OCI-LY7 (cell line): ENCODE measurements at places on chromosomes 6 and 20. TPM values are rescaled to one million over a fixed set of nuclear protein-coding genes. Genes with fewer than 3 reads are reported as not detected.

DNA sequence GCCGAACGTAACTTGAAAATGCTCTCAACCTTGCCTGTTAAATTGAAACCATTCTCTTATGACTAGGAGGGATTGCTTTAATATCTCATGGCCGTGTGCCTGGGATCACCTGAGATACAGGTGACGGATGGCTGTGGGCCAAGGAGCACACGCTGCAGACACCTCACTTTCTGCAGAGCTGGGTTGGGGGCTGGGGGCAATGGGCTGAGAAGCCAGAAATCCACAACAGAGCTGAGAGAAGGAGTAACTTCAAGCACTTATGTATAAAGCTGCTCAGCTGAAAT is 170.9 kb downstream of the DTNBP1 start:
- no peak for DNase-seq

DNA sequence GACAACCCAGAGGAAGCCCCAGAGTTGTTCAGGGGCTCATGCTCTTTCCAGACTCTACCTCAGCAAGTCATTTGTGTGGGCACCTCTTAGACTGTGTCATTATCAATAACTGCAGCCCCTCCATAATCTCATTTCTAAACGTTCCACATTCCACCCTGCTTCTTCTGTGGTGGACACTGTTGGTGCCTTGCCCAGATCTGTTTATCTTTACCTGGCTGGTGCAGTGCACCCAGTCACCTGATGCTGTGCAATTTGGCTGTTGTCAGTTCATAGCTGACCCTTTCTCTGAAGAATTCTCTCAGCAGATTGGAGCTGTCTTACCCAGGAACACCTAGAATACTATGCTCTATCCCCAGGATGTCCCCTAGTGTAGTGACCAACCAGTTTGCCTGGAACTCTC is 80.0 kb downstream of the ATRN start:
- DNase-seq = no peak

- no peak for DNase-seq
Observed at GRCh38 chr6:138981416-138981815, 6.6 kb downstream of the REPS1 start.

DNA sequence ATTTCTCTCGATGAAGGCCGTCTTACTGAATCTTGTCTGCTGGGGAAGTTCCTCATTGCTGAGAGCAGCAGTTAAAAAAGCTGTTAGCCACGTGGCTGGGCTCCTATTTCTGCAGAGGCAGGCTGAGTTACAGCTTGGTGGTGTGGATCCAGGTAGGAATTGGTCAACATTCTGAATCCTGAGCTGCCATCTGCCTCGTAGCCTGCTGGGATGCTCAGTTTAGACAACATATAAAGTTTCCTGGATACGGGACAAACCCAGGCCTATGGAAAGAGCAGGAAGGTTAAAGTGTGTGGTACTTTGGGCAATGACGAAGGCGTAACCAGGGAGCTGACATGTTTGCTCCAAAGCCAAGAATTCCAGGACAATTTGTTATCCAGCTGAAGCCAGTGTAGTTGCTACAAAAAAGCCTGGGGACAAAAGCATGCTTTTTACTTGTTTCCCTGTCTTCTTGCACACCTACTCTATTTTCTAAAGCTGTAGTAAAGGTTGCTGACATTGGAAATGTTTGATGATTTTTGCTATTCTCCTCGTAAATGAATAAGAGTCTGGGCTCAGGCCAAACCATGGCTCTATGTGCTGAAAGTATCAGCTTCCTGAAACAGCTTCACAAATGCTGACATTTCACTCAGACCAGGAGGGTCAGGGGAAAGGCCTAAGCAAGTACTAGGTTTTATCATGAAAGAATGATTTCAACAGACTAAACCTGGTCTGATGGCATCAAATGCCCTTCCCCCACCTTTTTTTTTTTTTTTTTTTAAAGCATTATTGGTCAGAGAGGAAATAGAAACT is 12.4 kb upstream of the MYLK2 start:
- no peak for DNase-seq

GRCh38 chr6:39441301-39441700 is 118.8 kb upstream of the KCNK16 start:
- no peak for DNase-seq

- DNase-seq = no peak
Observed at GRCh38 chr20:9375221-9375681, 139.1 kb upstream of the LAMP5 start.

DNA sequence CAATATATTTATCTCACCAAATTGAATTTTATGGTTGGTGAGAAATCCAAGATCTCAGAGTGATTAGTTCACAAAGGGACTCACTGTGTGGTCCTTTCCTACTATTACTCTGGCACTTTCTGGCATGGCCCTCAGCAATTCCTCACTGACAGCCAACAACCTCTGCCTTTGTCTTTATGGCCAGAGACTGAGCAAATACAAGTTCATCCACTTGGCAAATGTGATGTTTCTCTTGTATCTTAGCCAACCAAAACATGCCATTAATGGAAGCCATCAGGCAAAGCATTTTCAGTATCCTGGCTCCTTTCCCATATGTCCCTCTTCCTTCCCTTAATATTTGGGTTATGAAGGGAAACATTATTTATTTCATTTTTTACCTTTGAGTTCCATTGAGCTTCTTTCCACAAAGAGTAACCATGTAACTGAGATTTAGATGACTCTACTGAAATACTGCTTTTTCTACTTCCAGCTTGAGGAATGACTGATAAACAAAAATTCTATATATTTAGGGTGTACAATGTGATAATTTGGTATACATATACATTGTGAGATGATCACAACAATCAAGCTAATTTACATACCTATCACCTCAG is 30.8 kb upstream of the SMLR1 start:
- no peak for DNase-seq

- no peak for DNase-seq
Observed at GRCh38 chr20:57837208-57838035, 127.6 kb upstream of the PMEPA1 start.

GRCh38 chr6:121504227-121504626 is 68.8 kb downstream of the GJA1 start:
- no peak for DNase-seq

DNA sequence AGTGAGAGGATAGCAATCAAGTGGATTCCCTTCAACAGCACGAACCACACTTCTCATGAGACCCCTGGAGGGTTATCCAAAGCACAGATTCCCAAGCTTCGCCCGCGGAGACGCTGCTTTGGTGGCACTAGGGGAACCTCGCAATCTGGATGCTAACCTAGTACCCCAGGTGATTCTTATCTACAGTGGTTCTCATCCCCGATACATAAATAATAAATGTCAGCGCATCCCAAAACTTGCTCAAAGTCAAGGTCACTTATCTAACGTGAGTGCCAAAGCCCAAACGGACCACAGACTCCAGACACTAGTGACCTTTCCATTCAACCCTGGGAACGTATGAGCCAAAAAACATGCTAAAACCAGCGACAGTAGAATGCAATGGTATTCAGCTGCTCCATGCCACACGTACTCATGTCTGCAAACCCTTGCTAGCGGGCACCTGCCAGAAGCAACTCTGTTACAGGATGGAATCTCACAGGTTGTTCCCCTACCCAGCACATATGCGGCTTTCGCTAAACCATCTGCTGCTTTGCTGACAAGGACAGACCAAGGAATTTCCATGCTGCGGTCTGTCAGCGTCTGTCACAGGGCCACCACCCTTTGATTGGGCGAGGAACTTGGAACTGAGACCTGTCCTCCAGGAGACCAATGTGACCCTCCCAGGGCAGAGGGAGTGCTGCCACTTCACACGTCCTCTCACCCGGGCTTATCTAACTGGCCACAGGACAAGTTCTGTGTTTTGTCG is 16.8 kb downstream of the MYLK4 start:
- no peak for DNase-seq

GRCh38 chr6:36491378-36491965 is 48.7 kb downstream of the KCTD20 start:
- DNase-seq = no peak

DNA sequence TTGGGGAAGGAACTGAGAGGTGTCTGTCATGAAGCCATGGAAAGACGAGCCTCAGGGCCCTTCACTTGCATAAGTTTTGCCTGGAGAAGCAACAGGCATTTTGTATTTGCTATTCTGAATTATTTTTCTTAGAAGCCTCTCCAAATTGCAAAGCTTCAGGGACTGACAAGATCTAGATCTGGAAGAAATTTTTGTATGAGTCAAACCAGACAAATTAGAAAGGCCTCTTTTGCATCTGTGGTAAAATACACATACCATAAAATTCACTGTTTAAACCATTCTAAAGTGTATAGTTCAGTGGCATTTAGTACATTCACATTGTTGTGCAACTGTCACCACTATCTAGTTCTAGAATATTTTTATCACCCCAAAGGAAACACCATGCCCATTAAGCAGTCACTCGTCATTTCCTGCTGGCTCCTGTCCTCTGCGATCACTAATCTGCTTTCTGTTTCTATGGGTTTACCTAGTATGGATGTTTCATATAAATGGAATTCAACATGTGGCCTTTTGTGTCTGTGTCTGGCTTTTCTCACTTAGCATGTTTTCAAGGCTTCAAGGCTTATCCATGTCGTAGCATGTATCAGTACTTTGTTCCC is 269.1 kb downstream of the PHF3 start:
- no peak for DNase-seq

DNA sequence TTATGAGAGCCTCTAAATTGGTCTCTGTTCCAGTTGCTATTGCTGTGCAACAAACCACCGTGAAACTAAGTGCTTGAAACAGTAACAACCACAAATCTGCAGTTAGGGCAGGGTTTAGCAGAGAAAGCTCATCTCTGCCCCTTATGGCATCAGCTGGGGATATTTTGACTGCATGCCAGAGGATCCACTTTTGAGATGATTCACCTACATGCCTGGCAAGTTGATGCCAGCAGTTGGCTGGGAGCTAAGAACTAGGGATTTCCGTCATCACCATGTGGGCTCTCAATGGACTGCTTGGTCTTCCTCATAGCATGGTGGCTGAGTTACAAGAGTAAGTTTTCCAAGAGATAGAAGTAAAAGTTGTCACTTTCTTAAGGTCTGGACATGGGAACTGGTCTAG is 35.1 kb downstream of the PLCB4 start:
- no peak for DNase-seq

DNA sequence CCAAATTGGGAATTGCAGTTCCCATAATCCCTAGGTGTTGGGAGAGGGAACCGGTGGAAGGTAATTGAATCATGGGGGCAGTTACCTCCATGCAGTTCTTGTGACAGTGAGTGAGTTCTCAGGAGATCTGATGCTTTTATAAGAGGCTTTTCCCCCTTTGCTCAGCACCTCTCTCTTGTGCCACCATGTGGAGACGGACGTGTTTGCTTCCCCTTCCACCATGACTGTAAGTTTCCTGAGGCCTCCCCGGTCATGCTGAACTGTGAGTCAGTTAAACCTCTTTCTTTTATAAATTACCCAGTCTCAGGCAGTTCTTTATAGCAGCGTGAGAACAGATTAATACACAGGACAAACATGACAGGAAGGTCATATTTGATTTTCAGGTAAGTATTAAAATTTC is 25.3 kb upstream of the HECA start:
- DNase-seq = peak; percentile 45

GRCh38 chr20:40688129-40689099 is 622 bp downstream of the MAFB start:
- DNase-seq = no peak

GRCh38 chr6:6556161-6556737 is 32.3 kb upstream of the LY86 start:
- no peak for DNase-seq

PAX1 gene
- total RNA-seq = not detected in 2 replicates

HMGN3 gene
- total RNA-seq = 97.5 and 103 TPM in 2 replicates

SOX18 gene
- total RNA-seq = not detected in 2 replicates

TUBB1 gene
- 0.11 and 0.13 TPM in 2 replicates for total RNA-seq

PPP1R14C gene
- total RNA-seq = 1.3 and 1.8 TPM in 2 replicates

GATA5 gene
- total RNA-seq = not detected in 2 replicates

NRSN1 gene
- total RNA-seq = not detected in 2 replicates

MUC21 gene
- not detected in 2 replicates for total RNA-seq

HINT3 gene
- 10.6 and 12.1 TPM in 2 replicates for total RNA-seq

PROCR gene
- not detected in 2 replicates for total RNA-seq

GSTA3 gene
- not detected in 2 replicates for total RNA-seq

RREB1 gene
- 5.5 and 7.1 TPM in 2 replicates for total RNA-seq
